ENCODE measurements at places on chromosomes 16 and 17.

DNA sequence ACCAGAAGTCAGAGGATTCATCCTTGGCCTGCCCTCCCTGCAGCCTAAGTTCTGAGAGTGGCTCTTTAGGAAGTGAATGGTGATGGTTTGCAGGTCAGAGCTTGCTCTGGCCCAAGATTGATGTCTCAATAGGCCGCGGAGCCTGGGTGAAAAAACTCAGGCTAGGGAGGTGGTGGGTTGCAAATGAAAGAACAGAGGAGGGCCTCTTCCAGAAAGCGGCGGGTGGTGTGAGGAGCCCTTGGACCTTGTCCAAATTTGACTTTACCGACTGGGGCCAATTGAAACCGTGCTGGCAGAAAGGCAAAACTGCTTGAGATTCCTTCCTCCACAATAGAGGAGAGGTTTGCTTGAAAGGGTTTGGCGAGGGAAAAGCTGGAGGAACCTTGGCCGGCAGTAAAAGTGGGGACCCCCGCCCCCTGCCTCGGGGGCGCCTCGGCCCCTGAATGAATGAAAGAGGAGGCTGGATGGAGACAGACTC, 331.3 kb downstream of the SEC14L1 start:
- peak; percentile 67 for DNase-seq

- DNase-seq = peak; percentile 86
Measured at GRCh38 chr17:58577696-58578095, 63.3 kb upstream of the MTMR4 start.

GRCh38 chr16:10343124-10343760, 42.6 kb upstream of the ATF7IP2 start:
- DNase-seq = no peak

GRCh38 chr17:54813896-54814295, 86.8 kb upstream of the TOM1L1 start:
- no peak for DNase-seq

DNA sequence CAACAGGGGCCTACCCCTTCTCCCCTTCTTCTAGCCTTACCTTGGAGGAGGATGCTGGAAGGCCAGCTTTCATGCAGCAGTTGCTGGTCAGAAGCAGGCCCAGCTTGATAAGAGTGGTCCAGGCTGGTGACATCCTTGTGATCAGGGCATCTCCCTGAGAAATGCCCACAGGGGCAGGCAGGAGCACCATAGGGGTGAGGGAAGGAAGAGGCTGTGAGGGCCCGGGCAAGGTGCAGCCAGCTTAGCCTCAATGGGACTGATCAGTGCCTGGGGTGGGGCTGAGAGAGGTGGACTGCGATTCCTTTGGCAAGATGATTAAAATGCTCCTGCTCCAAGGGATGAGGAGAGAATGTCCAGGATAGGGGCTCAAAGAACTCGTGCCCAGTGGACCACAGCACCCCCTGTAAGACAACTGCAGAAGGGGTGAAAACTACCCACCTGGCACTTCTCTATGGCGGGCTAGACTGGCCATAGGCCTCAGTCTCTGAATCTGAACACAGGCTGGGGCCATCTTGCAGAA, 9.5 kb upstream of the GALK1 start:
- no peak for DNase-seq

DNA sequence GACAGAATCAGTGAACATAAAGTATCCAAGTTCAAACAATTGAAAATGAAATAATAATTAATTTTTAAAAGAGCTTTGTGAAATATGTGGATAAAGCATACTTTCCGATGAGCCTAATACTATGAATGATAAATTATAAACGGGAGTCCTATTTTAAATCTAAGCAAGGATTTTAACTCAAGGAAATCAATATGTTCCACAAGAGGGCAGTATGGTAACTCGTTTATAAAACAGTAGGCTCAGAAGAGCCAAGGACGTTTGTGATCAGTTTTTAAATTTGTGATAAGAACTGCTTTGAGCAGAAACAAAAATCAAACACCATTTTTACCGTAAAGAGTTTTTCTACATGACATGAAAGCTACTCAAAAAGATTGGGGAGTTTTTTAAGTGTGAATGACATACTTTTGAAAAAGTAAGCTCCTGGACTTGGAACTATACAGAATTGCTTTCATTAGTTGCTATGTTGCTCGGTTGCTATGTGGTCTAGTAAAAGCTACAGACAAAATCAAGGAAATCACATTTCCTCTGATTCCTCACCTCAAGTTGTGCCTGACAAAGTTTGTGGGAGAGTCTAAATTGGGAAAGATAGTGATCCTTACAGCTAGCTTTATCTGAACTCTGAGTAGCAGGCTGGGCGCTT, 11.8 kb upstream of the TEKT1 start:
- no peak for DNase-seq

- no peak for DNase-seq
Measured at GRCh38 chr16:20612551-20613480, 36.6 kb upstream of the ACSM2B start.

- DNase-seq = no peak
Measured at GRCh38 chr16:14569213-14569612, 60.8 kb downstream of the PARN start.

DNA sequence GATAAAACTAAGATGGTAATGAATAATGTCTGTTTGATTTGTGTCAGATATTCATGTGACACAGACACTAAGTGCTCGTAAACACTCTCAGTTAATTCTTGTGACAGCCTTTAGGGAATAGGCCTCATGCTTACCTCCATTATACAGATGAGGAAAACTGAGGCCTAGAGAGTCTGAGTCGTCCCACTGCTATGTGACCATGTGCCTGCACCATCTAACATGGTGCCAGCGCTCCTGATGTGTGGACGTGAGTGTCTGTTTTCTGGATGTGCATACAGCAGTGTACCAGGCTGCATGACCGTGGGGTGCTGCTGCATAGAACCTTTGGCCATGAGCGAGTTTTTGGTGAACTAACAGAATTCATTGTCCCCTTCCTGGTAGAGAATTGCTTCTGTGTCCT, 61.8 kb downstream of the MPRIP start:
- DNase-seq = no peak

DNA sequence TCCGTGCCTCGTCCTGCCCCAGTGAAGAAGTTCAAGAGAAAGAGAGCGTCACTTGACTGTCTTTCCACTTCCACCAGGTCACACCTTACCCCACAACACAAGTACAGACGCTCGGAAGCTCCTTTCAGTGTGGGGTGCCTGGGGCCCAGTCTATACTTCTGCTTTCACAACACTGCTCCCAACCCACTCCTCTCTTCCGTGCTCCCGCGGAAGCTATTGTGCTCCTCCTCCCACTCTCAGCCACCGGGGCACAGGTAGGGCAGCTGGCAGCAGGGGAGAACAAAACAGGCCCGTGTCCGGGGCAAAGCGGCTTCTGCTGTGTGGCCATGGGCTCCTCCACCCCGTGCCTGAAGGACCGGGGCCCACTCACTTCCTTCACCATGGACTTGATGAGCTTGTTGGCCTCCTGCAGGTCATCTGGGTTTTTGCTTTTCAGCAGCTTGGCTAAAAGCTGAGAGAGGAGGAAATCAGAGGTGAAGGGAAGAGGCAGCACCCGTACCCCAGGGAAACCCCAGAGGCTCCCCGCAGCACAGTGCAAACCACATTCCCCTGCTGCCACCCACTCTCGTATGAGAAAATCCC, 18.9 kb downstream of the GGA3 start:
- DNase-seq = no peak

DNA sequence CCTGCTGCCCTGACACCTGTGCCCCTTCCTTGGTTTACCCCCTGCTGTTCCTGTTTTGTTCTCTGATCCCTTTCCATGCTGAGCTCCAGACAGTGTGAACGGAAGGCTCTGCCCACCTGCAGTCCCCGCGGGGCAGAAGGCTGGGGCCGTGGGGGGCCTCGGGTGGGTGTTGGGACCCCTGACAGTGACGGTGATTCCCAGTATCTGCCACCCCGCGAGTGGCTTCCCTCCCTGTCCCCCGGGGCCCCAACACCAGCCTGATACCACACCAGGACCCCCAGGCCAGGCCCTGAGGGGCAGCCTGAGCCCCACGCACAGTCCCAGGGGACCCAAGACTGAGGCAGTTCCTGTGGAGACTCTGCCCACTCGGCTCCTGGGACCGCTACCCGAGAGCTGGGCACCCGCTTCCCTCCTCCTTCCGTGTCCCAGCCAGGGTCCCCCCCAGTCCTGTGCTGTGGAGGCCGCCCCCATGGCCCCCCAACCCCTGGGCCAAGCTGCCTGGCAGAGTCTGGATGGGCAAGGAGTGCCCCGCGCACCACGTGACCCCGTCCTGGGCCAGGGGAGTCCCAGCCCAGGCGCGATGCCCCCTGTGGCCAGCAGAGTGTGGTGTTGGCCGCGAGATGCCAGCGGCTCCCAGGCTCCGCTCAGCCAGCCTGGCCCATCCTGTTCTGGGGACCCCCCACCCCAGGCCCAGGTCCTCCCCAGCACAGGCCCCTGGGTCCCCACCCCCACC, 10.0 kb upstream of the C1QTNF8 start:
- DNase-seq = peak; percentile 92

DNA sequence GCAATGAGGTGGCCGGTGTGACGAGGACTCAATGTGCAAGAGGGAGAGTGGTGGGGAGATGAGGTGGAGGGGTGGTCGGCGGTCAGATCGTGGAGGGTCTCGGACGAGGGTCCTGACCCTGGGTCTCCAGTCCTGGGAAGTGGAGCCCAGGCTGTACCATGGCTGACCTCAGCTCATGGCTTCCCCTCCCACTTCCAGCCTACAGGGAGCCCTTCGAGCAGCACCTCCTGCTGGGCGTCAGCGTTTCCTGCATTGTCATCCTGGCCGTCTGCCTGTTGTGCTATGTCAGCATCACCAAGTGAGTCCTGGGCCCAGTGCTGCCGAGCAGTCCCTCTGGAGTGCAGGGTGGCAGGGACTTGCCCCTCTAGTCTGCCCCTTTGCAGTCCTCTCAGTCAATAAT, 41.8 kb downstream of the IL4R start:
- DNase-seq = peak; percentile 91

- no peak for DNase-seq
Measured at GRCh38 chr17:12619459-12620199, 46.1 kb upstream of the MYOCD start.

GRCh38 chr16:1984347-1985225, 593 bp downstream of the GFER start:
- peak; percentile 58 for DNase-seq

GRCh38 chr17:70314506-70314905, 145.2 kb downstream of the KCNJ2 start:
- DNase-seq = no peak

DNA sequence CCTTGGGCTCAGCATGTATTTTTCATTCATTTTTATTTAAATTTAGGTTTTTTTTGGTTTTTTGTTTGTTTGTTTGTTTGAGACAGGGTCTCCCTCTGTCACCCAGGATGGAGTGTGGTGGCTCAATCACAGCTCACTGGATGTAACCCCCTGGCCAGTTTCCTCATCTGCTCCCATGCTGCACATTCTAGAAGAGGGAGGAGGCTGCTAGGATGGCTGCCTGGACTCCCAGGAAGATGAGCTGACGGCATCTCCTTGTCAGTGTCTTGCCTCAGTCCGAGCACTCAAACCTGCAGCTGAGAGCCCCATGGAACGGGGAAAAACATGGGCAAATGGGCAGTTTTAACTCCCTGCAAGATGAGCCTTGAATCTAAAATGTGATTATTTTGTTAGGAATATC, 7.5 kb downstream of the MEAK7 start:
- peak; percentile 10 for DNase-seq

DNA sequence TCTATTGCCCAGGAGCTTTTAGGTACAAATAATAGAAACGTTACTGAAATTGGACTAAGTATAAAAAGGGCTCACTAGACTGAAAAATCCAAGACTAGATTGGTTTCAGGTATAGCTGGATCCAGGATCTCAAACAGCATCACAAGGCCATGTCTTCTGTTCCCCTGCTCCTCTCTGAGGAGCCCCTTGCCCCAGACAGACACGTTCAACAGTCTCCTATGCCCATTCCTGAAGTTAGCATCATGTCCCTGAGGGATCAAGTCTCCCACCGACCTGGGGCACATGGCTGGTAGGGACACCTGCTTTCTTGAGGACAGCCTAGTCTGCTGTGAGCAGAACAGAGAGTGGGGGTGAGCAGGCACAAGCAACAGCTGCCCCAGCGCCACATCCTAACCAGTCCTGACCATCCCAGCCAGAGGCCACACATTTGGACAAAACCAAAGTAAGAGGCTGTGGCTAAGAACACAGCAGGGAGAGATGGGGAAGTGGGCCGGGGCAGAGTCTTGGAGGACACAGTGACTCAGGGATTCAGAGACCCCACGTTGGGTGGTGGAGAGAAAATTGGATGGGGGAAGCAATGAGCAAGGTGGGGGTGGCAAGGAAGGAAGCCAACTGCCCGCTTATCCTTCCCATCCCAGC, 10.5 kb upstream of the MMP2 start:
- DNase-seq = peak; percentile 32

DNA sequence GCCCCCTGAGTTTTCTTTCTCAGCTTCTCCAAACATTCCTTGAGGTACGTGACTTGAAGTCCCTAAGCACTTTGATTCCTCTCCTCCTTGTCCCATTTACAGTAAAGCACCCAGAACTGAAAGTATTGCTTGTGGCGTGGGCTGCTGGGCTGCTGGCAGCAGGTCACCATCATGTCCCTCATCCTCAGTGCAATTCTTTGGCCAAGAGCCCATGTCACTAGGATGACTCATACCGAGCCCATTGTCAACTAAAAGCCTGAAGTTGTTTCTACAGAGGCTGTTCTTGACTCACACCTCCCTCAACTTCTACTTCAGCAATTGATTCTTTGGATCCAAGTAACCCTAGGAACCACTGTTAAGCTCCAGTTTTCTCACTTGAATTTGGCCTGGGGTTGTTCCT, 54.3 kb downstream of the KPNA2 start:
- DNase-seq = peak; percentile 65

GRCh38 chr16:12801511-12802042, 2.1 kb downstream of the CPPED1 start:
- DNase-seq = no peak

- DNase-seq = no peak
Measured at GRCh38 chr17:10556301-10557005, 7.0 kb upstream of the MYH2 start.

Measured in endodermal cell (in vitro differentiated cells).